ENCODE measurements at places on chromosomes 7 and 10.

DNA sequence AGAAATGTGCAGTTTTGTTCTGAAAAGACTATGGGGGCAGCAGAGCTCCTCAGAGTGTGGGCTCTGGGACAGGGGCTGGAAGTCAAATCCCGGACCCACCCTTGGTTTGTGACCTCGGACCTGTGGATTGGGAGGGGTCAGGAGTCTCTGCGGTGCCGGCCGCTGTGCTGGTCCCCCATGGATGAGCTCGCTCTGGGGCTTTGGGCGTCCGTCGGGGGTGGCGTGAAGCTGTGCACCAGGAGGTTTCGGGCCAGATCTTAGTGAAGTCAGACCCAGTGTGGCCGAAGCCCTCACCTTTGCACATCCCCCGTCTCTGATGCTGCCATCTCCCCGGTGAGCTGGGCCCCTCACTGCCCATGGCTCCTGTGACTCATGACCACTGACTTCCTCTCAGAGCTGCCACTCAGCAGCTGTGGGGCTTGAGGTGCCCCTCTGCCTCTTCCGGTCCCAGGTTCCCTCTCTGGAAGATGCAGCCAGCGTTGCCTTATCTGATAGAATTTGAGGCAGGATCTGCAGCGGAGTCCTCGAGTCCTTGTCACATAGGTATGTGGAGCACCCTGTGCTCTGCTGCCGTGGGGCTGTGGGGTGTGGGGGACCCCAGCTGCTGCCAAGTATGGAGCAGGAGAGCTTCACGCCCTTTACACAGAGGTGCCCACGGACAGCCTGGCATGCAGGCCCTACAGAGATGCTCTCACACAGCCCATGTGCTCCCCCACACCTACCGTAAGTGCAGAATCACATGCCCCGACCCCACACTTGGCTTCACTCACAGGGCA is 11.4 kb upstream of the SCART1 start:
- no peak for DNase-seq

DNA sequence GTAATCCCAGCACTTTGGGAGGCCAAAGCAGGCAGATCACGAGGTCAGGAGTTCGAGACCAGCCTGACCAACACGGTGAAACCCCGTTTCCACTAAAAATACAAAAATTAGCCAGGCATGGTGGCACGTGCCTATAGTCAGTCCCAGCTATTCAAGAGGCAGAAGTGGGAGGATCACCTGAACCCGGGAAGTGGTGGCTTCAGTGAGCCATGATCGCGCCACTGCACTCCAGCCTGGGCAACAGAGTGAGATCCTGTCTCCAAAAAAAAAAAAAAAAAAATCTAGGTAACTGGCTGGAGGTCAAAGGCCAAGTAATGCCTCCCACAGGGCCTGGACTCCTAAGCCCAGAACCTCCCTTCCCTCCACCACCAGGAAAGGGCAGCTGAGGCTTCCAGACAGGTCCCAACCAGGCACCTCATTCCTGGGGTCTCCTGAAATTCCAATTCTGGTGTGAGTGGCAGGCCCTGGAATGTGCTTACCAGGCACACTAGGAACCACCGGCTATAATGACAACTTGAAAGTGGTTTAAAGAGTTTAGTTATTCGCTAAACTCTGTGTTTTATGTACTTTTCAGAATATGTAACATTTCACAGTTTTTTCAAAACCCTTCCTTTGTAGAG is 86.9 kb upstream of the TNRC18 start:
- DNase-seq, result no peak

DNA sequence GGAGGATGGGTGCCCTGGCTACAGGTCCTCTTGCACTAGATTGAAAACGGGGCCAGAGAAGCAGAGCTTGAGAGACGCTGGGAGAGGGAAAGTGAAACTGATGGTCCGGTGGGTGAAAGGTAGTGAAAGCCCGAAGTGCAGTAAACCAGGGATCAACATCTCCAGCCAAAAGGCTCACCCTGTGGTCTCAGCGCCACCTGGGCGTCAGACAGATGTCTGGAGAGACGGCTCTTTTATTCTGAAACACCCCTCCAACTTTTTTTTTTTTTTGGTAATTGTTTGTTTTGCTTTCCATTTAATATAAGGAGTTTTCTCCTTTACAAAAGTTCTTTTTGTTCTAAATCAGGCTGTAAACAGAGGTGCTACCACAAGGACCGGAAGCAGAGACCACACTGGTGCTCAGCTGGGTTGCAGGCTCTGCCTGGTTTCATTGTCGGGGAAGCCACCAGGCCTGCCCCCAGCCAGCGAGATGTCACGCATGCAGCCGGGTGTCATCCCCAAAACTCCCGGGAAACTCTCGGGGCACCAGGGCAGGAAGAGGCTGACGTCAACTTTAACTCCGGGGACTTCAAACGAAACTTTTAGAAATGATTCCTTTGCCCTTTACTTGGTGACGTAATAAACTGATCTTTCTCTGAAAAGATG is 11.2 kb downstream of the IL2RA start:
- peak; percentile 70 for DNase-seq

DNA sequence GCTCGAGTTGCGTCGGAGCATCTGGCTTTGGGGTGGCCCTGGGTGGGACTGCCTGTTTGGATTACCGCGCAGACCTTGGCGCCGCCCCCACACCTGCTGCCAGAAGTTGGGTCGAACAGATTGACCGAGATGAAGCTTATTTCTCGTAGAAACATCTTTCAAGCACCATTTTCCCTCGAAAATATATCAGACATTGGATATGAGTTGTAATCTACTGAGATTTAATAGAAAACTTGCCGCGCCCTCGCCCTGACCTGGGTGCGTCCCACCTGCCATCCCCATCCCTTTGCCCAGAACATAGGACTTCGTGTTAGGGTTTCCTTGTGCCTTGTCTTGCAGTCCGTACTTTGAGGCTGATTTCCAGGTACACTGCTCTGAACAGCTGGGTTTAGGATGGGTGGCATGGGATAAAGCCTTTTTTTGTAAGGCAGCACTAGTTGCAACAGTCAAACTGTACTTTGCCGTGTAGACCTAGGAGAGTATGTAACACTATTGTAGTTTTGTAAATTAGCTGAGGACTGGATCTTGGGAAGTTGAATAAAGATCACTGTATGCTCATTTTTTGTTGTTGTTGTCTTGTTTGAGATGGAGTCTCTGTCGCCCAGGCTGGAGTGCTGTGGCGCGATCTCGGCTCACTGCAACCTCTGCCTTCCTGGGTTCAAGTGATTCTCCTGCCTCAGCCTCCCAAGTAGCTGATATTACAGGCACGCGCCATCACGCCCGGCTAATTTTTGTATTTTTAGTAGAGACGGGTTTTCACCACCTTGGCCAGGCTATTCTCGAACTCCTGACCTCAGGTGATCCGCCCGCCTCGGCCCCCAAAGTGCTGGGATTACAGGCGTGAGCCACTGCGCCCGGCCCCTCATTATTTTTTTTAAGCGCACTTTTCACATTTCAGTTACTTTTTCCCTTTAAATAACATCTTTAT is 978 bp downstream of the OGDH start:
- no peak for DNase-seq

GRCh38 chr7:94258418-94259300 is 136.0 kb upstream of the COL1A2 start:
- no peak for DNase-seq

DNA sequence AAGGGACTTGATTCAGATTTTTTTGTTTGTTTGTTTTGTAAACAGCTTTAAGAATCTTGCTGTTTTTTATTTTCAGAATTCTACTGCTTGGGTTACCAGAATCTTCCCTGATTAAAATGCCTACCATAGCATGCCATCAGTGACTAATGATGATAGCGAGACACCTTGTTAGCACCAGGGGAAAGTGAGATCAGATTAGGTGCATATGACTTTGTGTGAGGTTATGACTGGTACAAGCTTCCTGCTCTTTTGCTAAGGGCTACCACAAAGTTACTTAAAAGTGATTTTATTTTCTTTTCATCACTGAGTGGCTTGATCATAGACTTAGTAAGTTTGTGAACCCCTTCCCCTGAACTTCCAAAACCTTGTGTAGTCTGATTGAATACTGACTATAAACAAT is 93.5 kb downstream of the SND1 start:
- DNase-seq, result no peak

- DNase-seq, result no peak
Measured at GRCh38 chr7:92916770-92917224, 80.4 kb upstream of the CDK6 start.

DNA sequence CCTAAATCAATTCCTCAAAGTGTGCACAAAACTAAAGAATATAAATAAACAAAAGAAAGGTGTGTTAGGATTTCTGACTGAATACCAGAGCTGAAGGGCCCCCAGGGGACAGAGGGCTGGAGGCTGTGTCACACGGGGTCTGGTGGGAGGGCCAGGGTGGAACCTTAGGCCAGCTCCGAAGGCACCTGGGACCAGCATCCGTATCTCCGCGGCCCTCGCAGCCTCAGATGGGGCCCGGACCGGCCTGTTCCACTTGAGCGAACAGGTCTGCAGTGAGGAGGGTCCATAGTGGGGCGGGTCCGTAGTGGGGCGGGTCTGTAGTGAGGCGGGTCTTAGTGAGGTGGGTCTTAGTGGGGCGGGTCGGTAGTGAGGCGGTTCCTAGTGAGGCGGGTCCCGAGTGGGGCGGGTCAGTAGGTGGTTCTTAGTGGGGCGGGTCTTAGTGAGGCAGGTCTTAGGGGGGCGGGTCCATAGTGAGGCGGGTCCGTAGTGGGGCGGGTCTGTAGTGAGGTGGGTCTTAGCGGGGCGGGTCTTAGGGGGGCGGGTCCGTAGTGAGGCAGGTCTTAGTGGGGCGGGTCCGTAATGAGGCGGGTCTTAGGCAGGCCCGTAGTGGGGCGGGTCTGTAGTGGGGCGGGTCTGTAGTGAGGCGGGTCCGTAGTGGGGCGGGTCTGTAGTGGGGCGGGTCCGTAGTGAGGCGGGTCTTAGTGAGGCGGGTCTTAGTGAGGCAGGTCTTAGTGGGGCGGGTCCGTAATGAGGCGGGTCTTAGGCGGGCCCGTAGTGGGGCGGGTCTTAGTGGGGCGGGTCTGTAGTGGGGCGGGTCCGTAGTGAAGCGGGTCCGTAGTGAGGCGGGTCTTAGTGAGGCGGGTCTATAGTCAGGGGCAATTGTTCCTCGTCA is 15.1 kb downstream of the GPR146 start:
- no peak for DNase-seq

- no peak for DNase-seq
Measured at GRCh38 chr10:132195366-132196075, 8.8 kb downstream of the DPYSL4 start.

- no peak for DNase-seq
Measured at GRCh38 chr10:50432211-50433009, 181.1 kb upstream of the ASAH2 start.

GRCh38 chr7:13982940-13983677 is 6.4 kb downstream of the ETV1 start:
- DNase-seq, result no peak

DNA sequence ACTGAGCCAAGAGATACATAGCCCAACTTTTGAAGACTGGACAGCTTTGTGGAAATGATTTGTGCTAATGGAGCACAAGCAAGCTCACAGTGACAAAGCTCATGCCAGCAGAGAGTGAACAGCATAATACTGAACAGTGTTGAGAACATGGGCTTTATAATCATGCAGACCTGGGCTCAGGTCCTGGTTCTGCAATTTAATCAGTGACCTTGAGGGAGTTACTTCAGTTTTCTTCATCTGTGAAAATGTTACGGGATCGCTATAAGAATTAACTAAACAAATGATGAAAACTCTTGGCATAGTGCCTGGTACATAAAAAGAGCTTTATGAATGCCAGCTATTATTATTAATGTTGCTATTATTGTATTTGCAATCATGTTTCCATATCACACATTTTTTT is 690.5 kb upstream of the LRRN3 start:
- DNase-seq, result no peak

DNA sequence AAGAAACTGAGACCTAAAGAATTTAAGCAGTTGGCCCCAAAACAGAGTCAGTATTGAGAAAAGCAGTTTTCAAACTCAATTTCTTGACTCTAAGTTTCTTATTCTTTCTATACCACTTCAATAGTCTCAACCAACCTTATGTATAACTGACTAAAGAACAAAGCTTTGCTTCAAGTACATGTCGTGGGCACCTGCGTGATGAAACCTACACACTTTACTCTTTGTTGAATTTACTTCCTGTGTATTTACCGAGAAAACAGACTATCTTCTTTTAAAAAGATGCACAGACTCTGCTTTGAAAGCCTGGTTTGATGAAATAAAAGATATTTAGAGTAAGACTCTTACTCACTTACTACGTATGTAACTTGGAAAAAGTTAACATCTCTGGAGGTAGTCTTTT is 297.2 kb upstream of the CDC14C start:
- DNase-seq, result no peak

GRCh38 chr7:30923009-30923773 is 11.5 kb downstream of the AQP1 start:
- no peak for DNase-seq

DNA sequence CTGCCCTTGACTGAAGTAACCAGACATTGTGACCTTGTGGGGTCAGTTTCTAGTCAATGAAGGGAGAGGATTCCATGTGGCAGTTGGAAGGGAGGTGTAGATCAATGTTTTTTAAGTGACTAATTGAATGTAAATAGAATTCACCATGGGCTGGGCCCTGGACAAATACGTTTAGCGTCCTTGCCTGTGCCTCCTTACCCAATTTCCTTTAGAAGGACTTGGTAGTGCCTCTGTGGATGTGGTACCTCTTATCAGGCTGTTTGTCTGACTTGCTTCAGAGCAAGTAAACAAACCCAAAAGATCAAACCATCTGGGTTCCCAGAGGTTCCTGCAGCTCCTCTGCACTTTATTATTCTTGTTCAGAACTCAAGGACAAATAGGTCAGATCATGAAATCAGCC is 4.3 kb upstream of the KAT6B start:
- DNase-seq, result no peak

- no peak for DNase-seq
Measured at GRCh38 chr10:117684672-117685211, 142.2 kb downstream of the EMX2 start.

DNA sequence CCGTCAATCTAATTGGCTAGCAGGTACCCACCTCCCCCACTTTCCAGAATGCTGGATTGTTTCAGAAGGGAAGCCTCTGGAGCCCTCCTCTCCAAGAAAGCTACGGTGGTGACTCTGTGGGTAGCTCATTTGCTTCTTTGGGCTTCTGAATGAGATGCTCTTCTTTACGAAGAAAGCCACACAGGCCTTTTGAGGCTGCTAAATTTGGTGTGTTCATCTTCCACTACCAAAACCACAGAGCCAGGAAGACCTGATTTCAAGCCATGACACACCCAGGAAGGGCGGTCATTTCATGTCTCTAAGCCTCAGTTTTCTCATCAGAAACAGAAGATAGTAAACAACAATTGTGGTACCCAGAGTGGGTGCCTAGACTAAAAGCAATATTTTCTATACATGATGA is 901.2 kb downstream of the KCNMA1 start:
- DNase-seq, result no peak

- peak; percentile 16 for DNase-seq
Measured at GRCh38 chr10:132961787-132962622, 19.6 kb upstream of the CFAP46 start.

- no peak for DNase-seq
Measured at GRCh38 chr10:12377658-12378290, 28.4 kb downstream of the CAMK1D start.

Data from stimulated activated CD4-positive, alpha-beta T cell treated with anti-CD3 and anti-CD28 coated beads, Interleukin-1b, Interleukin-23, amount 100 ng/mL, for 1 hour (primary cell).